ENCODE measurements at places on chromosomes 3 and 15. TPM values are rescaled to one million over a fixed set of nuclear protein-coding genes. Genes with fewer than 3 reads are reported as not detected.

Gene CAND2
- 0.39 TPM for total RNA-seq

Gene SNX22
- total RNA-seq: 0.93 TPM

Gene TTC14
- total RNA-seq: 78.1 TPM

Gene LRRC31
- not detected for total RNA-seq

Gene CHRNB4
- not detected for total RNA-seq

Gene NR2E3
- not detected for total RNA-seq

Gene WNT7A
- total RNA-seq: 0.41 TPM

Gene H1-8
- total RNA-seq: not detected

Gene COPB2
- total RNA-seq: 86.7 TPM

Gene ANKUB1
- total RNA-seq: not detected

Gene SAMMSON
- total RNA-seq: not detected

Gene ADCY5
- total RNA-seq: not detected

Gene CHRM5
- not detected for total RNA-seq

Gene BMF
- total RNA-seq: 25.0 TPM

Gene FANCD2
- total RNA-seq: 48.0 TPM

Gene SERPINI2
- not detected for total RNA-seq
